ENCODE measurements at places on chromosomes 5 and 9.
A peak's percentile ranks its signal among the peaks of the same experiment; 100 is the strongest.

DNA sequence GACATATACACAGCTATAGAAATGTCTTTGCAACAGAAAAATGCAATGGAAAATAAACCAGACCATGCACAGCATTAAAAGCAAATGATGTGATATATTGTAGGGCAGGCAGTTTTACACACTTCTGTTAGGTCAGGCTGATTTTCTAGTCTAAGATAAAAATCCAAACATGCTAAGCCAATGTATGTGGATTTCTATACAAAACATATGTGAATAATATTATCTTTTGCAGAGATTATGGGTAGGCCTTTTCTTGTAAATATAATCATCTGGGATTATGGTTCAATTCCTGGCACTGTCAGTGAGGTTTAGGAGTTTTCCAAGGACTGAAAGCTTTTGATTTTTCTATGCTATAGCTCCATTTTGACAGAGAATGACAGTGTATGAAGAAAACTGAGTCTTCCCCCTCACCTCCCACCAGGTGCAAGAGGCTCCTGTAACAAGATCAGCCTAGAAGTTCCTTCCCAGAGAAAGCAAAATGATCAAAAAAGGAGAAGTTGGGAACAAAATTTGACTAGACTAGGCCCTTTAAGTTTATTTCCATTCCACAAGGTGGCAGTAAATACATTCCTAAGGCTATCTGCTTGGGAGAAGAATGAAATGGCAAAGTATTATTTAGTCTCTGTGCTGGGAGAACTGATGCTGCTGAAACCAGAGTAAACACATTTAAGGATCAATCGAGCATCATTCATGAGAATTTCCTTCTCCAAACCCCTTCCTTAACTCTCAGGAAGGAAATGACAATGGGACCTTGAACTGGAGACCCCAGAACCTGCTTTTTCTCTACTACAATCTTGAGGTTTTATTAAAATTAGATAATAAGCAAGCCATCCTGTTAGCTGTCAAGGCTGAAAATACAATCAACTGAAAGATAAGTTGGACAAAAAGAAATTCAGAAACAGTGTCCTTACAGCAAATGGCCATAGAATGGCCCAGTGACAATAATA, 133.0 kb upstream of the TUT7 start:
- no peak for DNase-seq

DNA sequence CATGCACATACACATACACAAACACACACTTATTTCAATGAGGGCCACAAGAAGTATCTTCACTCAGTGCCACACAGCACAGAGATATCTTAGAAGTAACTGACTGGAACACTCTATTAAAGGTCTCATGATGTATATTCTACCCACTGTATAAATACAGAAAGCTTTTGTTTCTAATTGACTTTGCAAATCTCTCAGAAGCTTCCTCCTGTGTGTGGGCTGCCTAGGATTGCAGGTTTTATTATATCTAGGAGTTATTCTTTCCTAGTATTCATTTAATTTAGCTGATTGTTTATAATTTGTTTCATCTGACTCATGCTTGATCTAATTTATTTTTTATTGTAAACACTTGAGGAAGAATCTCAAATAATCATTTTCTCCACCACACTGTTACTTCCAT, 262.4 kb upstream of the ACTBL2 start:
- DNase-seq: no peak

GRCh38 chr5:127757576-127757975, 54.4 kb downstream of the CCDC192 start:
- peak; percentile 9 for DNase-seq

GRCh38 chr9:91419222-91420191, 4.1 kb downstream of the NFIL3 start:
- peak; percentile 58 for DNase-seq

- DNase-seq: no peak
These were observed 208.9 kb downstream of the VPS13A start for GRCh38 chr9:77386187-77386586.

GRCh38 chr9:37248651-37249163, 128.3 kb downstream of the ZCCHC7 start:
- DNase-seq: no peak

GRCh38 chr9:133405508-133406438, 12.0 kb downstream of the REXO4 start:
- no peak for DNase-seq

- no peak for DNase-seq
These were observed 572.1 kb downstream of the TLE4 start for GRCh38 chr9:80143899-80144298.

DNA sequence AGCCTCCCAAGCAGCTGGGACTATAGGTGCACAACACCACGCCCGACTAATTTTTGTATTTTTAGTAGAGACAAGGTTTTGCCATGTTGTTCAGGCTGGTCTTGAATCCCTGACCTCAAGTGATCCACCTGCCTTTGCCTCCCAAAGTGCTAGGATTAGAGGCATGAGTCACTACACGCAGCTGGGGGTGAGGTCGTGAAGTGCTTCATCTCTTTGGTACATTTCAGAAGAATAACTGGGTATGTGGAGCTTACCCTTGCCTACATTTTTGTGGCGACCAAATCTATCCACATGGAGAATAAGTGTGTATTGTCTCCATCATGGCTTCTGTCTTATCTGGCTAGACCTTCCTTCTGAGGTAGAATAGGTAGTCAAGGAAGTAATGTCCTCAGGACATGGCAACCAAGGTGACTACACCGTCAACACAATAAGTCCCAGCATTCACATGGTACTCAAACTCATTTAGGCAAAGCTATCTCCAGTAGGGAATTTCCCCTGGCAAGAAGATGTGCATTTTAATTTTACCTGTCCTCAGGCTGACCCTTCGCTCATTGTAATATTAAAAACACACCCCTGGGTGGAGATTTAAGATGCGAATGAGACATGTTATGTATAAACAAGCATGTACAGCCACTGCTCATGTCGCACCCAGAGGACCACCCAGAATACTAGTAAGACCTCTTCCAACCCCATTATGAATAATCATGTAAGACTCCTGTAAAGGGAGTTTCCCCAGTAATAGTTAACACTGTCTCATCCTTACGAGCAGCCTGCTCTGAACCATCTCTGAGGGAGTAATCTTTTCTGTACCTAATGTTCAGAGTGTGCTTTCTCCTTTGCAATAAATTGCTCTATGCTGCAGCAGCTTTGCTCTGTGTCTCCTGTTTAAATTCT, 1173.2 kb downstream of the TAF11L14 start:
- no peak for DNase-seq
